ENCODE measurements at places on chromosomes 4 and X. TPM values are rescaled to one million over a fixed set of nuclear protein-coding genes. Genes with fewer than 3 reads are reported as not detected.

SHOX gene
- total RNA-seq: 0.18 TPM

GATA1 gene
- total RNA-seq: not detected

TEX11 gene
- total RNA-seq: 0.24 TPM

GAGE12J gene
- total RNA-seq: not detected

PAGE4 gene
- not detected for total RNA-seq

DNA sequence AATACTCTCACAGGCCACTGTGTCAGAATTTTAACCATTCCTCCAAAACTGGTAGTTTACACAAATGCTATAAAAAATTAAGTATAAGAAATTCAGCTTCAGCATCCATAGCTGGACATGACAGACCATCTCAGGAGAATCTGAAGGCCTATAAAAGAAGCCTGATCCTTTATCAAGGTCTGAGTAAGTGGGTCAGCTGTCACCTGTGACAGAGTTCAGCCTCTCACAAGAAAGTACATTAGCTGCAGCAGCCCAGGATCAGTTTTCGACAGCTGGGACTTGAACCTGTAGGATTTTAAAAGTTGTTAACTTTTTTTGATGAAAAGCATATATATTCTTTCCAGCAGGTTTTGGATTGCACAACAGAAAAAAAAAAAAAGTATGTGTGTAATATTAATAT is 60.7 kb downstream of the PPP3CA start:
- DNase-seq: no peak

GRCh38 chr4:126051689-126052424 is 737.1 kb downstream of the FAT4 start:
- DNase-seq: no peak

GRCh38 chr4:185536411-185536709 is 1.1 kb upstream of the PDLIM3 start:
- DNase-seq: no peak

All from H9 (cell line).